Subcutaneous preadipocyte (primary cell): ENCODE measurements at places on chromosomes 11 and 22. TPM values are rescaled to one million over a fixed set of nuclear protein-coding genes. Genes with fewer than 3 reads are reported as not detected.

The HTR3B gene
- total RNA-seq = under 0.01 TPM in 1 of 2 replicates, not detected in the other

The SERPING1 gene
- 6.5 and 48.9 TPM in 2 replicates for total RNA-seq

The SLC35E4 gene
- total RNA-seq = 25.0 and 103 TPM in 2 replicates

The MS4A12 gene
- total RNA-seq = not detected in 2 replicates

The CCDC34 gene
- 4.4 and 6.5 TPM in 2 replicates for total RNA-seq

The MYO7A gene
- total RNA-seq = under 0.01 TPM in 1 of 2 replicates, not detected in the other

The CATSPER1 gene
- 0.78 TPM in 1 of 2 replicates, not detected in the other for total RNA-seq

The MS4A3 gene
- not detected in 2 replicates for total RNA-seq

The YPEL1 gene
- 0.20 and 0.37 TPM in 2 replicates for total RNA-seq

The CBLIF gene
- not detected in 2 replicates for total RNA-seq

The CDC42EP1 gene
- total RNA-seq = 23.9 and 26.5 TPM in 2 replicates

The TSPAN32 gene
- under 0.01 and 0.37 TPM in 2 replicates for total RNA-seq

The OVOL1 gene
- total RNA-seq = not detected in 2 replicates

The LRP5 gene
- 19.5 and 20.1 TPM in 2 replicates for total RNA-seq

The IL10RA gene
- 0.37 TPM in 1 of 2 replicates, not detected in the other for total RNA-seq

The CRYBB2 gene
- total RNA-seq = not detected in 2 replicates

The DEUP1 gene
- not detected in 2 replicates for total RNA-seq

The FOLR2 gene
- not detected in 2 replicates for total RNA-seq

The OR5AN1 gene
- not detected in 2 replicates for total RNA-seq

The KCNJ1 gene
- total RNA-seq = not detected in 2 replicates

The C22orf31 gene
- total RNA-seq = not detected in 2 replicates

The SLC6A5 gene
- not detected in 2 replicates for total RNA-seq

The CXCR5 gene
- total RNA-seq = not detected in 2 replicates

The APOL5 gene
- total RNA-seq = under 0.01 TPM in 1 of 2 replicates, not detected in the other

The CNTN5 gene
- not detected in 2 replicates for total RNA-seq

The RIMBP3B gene
- under 0.01 and 0.37 TPM in 2 replicates for total RNA-seq

The THY1 gene
- total RNA-seq = 8.2 and 87.5 TPM in 2 replicates

The MYBPC3 gene
- not detected in 2 replicates for total RNA-seq

The MUC5AC gene
- not detected in 2 replicates for total RNA-seq

The GPHA2 gene
- not detected in 2 replicates for total RNA-seq

The KCTD17 gene
- 21.7 and 27.6 TPM in 2 replicates for total RNA-seq

The FXYD2 gene
- total RNA-seq = 0.20 TPM in 1 of 2 replicates, not detected in the other

The EHF gene
- total RNA-seq = not detected in 2 replicates

The CHST1 gene
- 3.3 and 8.1 TPM in 2 replicates for total RNA-seq

The CD81 gene
- total RNA-seq = 251 and 263 TPM in 2 replicates

The CABP2 gene
- not detected in 2 replicates for total RNA-seq

The C1QTNF4 gene
- total RNA-seq = under 0.01 and 0.20 TPM in 2 replicates

The FREY1 gene
- 1.5 and 2.3 TPM in 2 replicates for total RNA-seq

The PARVG gene
- under 0.01 and 0.20 TPM in 2 replicates for total RNA-seq

The MMP1 gene
- total RNA-seq = 4.4 and 681 TPM in 2 replicates

The CALCA gene
- not detected in 2 replicates for total RNA-seq

The ARHGAP20 gene
- 2.0 and 6.2 TPM in 2 replicates for total RNA-seq

The EMSY gene
- 16.5 and 21.1 TPM in 2 replicates for total RNA-seq

The SLC25A18 gene
- total RNA-seq = 0.20 and 0.73 TPM in 2 replicates

The FADS1 gene
- 182 and 244 TPM in 2 replicates for total RNA-seq

The TEF gene
- 3.7 and 4.4 TPM in 2 replicates for total RNA-seq
